Spleen (tissue), 13 donors: ENCODE measurements at places on chromosomes 12 and 14.

DNA sequence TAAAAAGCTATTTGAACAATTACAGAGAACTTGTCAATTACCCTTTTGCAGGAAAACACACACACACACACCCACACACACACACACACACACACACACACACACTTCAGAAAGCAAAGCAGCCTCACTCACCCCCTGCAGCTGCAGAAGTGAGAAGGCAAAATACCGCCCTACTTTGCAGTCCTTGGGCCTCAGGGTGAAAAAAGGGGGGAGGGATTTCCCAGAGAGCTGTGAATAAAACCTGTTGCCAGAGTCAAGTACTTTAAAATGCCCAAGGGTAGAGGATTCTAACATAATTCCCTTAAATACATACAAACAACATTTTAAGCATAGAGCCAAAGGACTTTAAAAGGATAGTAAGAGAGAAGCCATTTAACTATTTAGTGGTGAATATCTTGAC lies 285.9 kb downstream of the MDGA2 start:
- H3K27me3 ChIP-seq, result no peaks in the 10 kb centered on the region
- no peaks in the 10 kb centered on the region for H3K4me1 ChIP-seq
- no peaks in the 10 kb centered on the region for H3K36me3 ChIP-seq

GRCh38 chr14:50452979-50453705 lies 56.5 kb upstream of the CDKL1 start:
- no peak for DNase-seq
- H3K27ac ChIP-seq, result no peak overlapping the region
- no peaks in the 10 kb centered on the region for H3K27me3 ChIP-seq
- no peak overlapping the region for H3K4me3 ChIP-seq

GRCh38 chr12:127393896-127394295 lies 873.1 kb upstream of the TMEM132C start:
- H3K27ac ChIP-seq, result no peak overlapping the region

DNA sequence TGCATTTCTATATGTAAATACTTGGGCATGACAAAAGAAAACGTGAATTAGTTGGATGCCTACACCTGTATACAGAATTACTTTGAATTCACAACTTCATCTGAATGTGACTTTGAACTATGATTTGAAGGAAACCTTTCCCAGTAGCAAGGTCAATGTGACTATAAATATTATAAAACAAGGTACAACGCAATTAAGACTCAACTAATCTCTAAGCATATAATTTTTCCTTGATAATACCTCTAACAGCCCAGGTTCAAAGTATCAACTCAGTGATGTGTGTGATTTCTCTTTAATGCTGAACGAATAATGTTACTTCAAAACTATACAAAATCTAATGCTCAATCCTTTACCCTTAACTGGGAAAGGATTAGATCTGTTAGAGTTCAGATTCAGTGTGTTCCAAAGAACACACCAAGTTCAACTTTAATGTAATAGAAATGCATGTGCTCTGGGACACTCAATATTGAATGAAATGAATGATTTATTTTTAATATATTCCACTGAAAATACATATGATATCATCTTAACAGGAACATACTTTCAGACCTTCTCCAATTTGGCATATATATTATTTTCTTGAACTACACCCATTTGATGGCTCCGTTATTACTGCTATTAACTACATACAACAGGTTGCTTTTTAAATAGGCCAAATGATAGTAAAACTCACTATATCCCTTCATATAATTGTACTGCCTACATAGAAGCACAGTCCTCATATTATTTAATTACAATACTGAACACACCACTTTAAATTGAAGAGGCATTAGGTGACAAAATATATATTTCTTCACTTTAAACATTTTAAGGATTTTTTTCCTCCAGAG lies 40.1 kb upstream of the MTERF2 start:
- no peaks in the 10 kb centered on the region for H3K27me3 ChIP-seq
- H3K36me3 ChIP-seq, result no peaks in the 10 kb centered on the region
- no peak for DNase-seq

DNA sequence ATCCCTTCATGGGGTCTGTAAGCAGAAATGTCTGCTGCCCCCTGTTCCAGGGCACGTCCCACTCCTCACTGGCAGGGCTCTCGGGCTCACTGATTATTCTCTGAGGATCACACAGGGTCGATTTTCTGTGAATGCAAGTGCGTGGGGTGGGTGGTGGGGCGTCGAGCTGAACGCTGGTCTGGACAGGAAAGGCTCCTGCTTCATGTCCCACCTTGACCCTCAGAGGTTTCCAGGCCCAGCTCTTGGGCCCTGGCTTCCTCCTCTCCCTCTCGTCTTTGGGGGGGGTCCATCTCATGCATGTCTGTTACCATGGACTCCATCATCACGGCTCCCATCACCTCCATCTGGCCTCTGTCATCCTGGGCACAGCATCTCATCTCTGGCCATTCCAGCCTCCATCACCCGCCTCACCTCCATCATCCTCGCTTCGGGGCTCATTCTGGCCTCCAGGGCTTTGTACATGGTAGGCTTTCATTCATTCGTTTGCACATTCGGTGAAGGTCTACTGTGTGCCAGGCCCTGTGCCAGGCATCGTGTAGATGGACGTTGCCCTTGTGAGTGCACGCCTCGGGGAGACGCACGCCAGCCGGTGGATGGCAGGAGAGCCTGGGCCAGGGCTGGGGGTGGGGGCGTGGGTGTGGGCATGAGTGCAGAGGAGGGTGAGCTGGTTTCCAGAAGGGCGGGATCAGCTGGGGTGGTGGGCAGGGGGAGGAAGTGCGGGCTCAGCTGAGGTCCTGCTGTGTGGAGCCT lies 34.7 kb downstream of the RTL1 start:
- no peaks in the 10 kb centered on the region for H3K36me3 ChIP-seq
- H3K27ac ChIP-seq, result no peak overlapping the region
- no peak overlapping the region for H3K4me3 ChIP-seq

GRCh38 chr14:70885343-70886022 lies 21.8 kb upstream of the PCNX1 start:
- no peak for DNase-seq
- peak overlapping the region; percentile 88 for H3K27ac ChIP-seq
- peaks cover 69% of the 10 kb centered on the region for H3K4me1 ChIP-seq
- no peaks in the 10 kb centered on the region for H3K36me3 ChIP-seq
- H3K27me3 ChIP-seq, result no peaks in the 10 kb centered on the region

DNA sequence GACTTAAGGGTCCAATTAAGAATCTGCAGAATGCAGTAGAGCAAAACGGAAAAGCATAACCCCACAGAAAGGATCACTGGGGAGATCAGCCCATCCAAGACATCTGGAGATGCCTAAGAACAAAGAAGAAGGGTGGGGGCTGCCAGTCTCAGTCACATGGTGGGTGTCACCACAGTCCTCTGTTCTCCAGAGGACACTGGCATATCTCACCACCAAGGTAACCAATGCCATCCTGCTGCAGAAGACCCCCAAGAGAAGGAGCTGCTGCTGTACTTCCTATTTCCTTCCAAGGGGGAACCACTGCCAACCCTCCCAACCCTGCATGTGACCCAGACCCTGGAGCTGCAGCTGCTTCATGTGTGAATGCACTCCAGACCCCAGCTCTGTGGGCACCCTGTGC lies 91.2 kb downstream of the PTGER2 start:
- H3K36me3 ChIP-seq, result no peaks in the 10 kb centered on the region
- no peak overlapping the region for H3K4me3 ChIP-seq
- no peak for DNase-seq

DNA sequence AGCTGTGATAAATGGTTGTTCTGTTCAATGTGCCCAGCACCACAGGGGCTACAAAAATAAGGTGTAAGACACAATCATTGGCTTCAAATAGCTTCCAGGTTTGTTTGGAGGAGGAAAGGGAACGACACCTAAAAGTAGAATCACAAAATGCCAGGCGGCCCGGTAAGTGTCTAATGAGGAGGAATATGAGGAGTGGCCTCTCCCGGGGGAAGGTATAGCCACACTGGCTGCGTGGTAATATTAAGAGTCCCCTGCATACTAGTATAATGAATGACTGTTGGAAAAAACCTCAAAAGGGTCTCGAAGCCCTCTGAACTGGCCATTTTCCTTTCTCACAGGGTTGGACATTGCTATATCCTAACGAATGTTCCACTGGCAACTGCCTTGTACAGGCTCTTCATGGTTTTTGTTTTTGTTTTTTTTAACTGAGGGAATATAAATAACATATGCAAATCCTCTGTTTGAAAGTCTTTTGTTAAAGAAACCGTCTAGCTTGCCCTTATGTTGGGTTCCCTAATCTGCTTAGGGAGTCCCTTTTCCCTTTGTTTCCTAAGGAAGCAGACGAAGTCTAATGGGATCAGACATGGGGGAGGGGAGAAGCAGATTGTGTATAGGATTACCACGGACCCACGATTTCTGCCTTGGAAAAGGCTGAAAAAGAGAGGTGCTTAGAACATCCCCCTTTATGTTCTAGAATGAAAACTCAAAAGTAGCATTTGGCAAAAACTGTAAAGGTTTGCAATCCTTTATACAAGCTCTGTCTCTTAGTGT lies 4.2 kb downstream of the CCDC60 start:
- H3K4me3 ChIP-seq, result no peak overlapping the region
- DNase-seq, result no peak
- H3K36me3 ChIP-seq, result no peaks in the 10 kb centered on the region
- peaks cover 12% of the 10 kb centered on the region for H3K27me3 ChIP-seq

- no peaks in the 10 kb centered on the region for H3K4me1 ChIP-seq
- no peaks in the 10 kb centered on the region for H3K27me3 ChIP-seq
Measured at GRCh38 chr14:70080076-70080475, 108.7 kb downstream of the SLC8A3 start.

- H3K27ac ChIP-seq, result no peak overlapping the region
- DNase-seq, result no peak
- no peaks in the 10 kb centered on the region for H3K36me3 ChIP-seq
- H3K4me1 ChIP-seq, result no peaks in the 10 kb centered on the region
Measured at GRCh38 chr14:94593749-94594431, 12.7 kb downstream of the SERPINA5 start.

GRCh38 chr14:39763402-39763890 lies 331.2 kb upstream of the FBXO33 start:
- no peaks in the 10 kb centered on the region for H3K36me3 ChIP-seq
- H3K4me3 ChIP-seq, result no peak overlapping the region
- no peak overlapping the region for H3K27ac ChIP-seq
- no peaks in the 10 kb centered on the region for H3K4me1 ChIP-seq
- no peak for DNase-seq

DNA sequence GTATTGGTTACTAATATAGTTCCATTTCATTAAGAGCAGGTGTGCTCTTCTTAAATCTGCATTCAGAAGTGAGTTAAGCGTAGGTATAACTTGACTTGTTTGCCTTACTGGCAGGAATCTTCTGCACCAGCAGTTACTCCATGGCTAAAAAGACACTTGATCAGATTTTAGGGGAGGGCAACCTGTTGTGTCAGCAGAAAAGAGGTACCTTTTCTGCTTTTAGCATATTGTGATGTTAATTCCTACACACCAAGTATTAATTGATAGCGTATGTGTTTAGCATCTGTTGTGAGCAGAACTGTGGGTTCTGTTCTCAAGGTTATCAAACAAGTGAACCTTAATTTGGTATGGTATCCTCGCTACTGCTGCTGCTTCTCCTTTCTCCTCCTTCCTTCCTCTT lies 38.3 kb downstream of the TTLL5 start:
- peaks cover 77% of the 10 kb centered on the region for H3K36me3 ChIP-seq
- no peak for DNase-seq
- H3K4me1 ChIP-seq, result no peaks in the 10 kb centered on the region
- H3K27me3 ChIP-seq, result no peaks in the 10 kb centered on the region
- no peak overlapping the region for H3K4me3 ChIP-seq

GRCh38 chr12:113684053-113684907 lies 212.6 kb upstream of the LHX5 start:
- DNase-seq, result no peak
- H3K36me3 ChIP-seq, result no peaks in the 10 kb centered on the region
- no peak overlapping the region for H3K4me3 ChIP-seq
- no peaks in the 10 kb centered on the region for H3K27me3 ChIP-seq

GRCh38 chr12:7289743-7290142 lies 14.1 kb upstream of the ACSM4 start:
- H3K27ac ChIP-seq, result no peak overlapping the region
- no peaks in the 10 kb centered on the region for H3K4me1 ChIP-seq
- H3K27me3 ChIP-seq, result no peaks in the 10 kb centered on the region
- no peak overlapping the region for H3K4me3 ChIP-seq
- no peaks in the 10 kb centered on the region for H3K36me3 ChIP-seq

DNA sequence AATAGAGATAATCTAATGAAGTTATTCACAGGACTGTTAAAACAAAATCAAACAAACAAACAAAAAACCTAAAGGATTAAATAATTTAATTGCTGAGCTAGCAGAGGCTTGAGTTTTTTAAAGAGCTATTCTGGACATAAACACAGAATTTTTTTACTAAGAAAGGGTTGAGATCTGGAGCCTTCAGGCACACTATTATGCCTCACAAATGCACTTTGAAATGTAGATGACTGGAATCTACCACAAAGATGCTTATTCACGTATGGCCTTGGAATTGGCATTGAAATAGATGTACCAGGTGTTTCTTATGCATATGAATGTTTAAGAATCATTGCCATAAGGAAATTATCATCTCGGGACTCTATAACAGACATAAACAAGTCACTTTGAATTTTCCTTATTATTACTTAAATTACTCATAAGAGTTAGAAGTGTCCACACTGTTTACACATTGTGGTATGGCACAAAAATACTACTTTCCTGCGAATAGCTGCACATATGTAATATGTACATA lies 21.6 kb downstream of the PUS7L start:
- no peak for DNase-seq
- no peak overlapping the region for H3K4me3 ChIP-seq
- H3K4me1 ChIP-seq, result no peaks in the 10 kb centered on the region
- peaks cover 91% of the 10 kb centered on the region for H3K36me3 ChIP-seq

GRCh38 chr14:74571901-74572725 lies 39.9 kb downstream of the LTBP2 start:
- H3K36me3 ChIP-seq, result no peaks in the 10 kb centered on the region
- H3K4me1 ChIP-seq, result peaks cover 6% of the 10 kb centered on the region
- H3K27me3 ChIP-seq, result no peaks in the 10 kb centered on the region
- DNase-seq, result no peak

DNA sequence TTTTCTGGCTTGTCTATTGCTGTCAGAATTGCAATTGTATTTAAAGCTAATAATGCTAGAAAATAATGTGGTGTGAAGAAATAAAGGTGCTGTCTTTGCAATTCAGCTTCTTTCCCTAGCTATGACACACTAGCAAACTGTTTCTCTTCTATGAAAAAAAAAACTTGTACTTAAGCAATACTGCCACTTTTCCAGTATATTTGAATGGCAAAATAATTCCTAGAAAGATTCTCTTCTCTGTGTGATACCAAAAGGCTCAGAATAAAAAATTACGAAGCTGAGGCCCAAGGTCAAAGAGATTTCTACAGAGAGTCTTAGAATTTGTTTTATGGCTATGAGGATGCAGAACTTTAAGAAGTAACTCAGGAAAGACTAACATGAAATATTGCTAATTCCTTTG lies 235.5 kb downstream of the ADAMTS20 start:
- no peak for DNase-seq
- no peak overlapping the region for H3K4me3 ChIP-seq
- no peak overlapping the region for H3K27ac ChIP-seq
- H3K27me3 ChIP-seq, result no peaks in the 10 kb centered on the region
- no peaks in the 10 kb centered on the region for H3K4me1 ChIP-seq
- no peaks in the 10 kb centered on the region for H3K36me3 ChIP-seq

- no peak for DNase-seq
- H3K36me3 ChIP-seq, result no peaks in the 10 kb centered on the region
- H3K4me3 ChIP-seq, result no peak overlapping the region
- peaks cover 37% of the 10 kb centered on the region for H3K4me1 ChIP-seq
- peaks cover 24% of the 10 kb centered on the region for H3K27me3 ChIP-seq
Measured at GRCh38 chr14:99742509-99743487, 50.4 kb upstream of the EML1 start.

- H3K27ac ChIP-seq, result no peak overlapping the region
- no peaks in the 10 kb centered on the region for H3K27me3 ChIP-seq
- DNase-seq, result no peak
- no peaks in the 10 kb centered on the region for H3K36me3 ChIP-seq
Measured at GRCh38 chr12:75905922-75906321, 125.7 kb downstream of the PHLDA1 start.

GRCh38 chr12:3752096-3752709 lies 706 bp downstream of the CRACR2A start:
- H3K4me3 ChIP-seq, result peak overlapping the region; percentile 65
- peaks cover 62% of the 10 kb centered on the region for H3K4me1 ChIP-seq
- no peaks in the 10 kb centered on the region for H3K27me3 ChIP-seq
- peak; percentile 93 for DNase-seq
